ENCODE measurements at places on chromosomes 7 and 10.

- DNase-seq, result no peak
Measured at GRCh38 chr10:65394502-65395297, 1531.1 kb upstream of the LRRTM3 start.

DNA sequence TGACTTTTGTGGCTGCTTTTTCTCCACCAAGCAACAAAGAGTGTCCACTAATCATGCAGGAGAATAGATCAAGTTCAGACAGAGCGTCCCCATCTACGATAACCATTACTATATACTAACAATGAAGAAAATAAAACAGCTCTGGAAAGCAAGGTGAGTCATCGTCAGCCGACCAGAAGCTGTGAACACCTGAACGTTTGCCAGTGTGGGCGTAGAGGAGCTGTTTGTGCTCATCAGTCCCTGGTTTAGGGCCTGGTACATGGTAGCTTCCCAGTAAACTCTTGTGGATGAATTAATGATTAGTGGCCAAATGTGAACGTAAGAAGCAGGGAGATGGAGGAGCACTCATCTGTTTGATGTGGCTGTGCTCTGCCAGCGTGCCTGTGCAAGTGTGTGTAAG is 180.7 kb downstream of the EVX1 start:
- DNase-seq, result no peak

- no peak for DNase-seq
Measured at GRCh38 chr7:114062810-114063209, 144.0 kb upstream of the PPP1R3A start.

DNA sequence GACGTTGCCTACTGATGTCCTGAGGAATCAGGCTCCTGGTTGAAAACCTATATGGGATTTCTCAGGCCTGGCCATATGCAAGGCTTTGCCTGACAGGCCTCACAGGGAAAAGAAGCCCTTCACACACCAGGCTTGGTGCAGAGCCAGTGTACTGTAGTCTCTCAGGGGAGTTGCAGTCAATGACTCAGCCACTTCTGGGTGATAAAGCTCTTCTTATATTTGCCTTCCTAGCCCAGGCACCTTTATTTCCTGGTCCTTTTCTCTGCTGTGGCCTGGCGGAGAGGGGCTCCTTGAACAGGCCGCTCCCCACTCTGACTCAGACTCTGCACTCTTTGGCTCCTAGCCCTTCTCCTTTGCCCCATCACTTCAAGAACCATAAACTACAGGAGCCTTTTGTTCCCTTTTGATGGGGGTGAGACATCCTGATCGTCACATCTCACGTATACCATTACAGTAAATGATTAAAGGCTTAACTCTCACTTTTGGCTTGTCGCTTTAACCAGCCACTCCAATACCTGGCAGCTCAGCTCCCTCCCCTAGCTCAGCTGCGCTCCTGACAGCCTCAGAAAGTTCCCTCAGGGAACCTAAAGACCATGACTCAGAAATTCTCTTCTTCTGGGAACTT is 33.5 kb downstream of the DPY19L1 start:
- no peak for DNase-seq

GRCh38 chr10:1498746-1499358 is 238.5 kb downstream of the ADARB2 start:
- no peak for DNase-seq

GRCh38 chr10:33227489-33227888 is 107.0 kb downstream of the NRP1 start:
- no peak for DNase-seq

DNA sequence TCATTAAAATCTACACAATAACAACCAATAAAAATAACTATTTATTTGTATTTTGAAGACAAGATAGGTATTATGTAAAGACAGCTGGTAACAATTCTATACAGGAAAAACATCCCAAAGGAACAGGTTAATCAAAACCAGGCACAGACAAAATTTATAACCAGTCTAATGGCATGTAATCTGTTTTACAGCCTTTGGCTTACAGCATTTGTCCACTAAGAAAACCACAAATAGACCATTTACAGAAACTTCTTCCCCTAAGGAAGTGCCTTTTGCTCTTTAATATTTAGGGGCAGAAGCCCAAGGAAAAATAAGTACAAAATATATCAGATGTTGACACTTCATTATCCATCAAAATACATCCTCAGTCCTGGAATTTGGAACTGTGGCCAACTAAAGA is 65.0 kb downstream of the SVIL start:
- no peak for DNase-seq

GRCh38 chr10:110762109-110762848 is 109.4 kb upstream of the PDCD4 start:
- no peak for DNase-seq

- DNase-seq, result no peak
Measured at GRCh38 chr10:124197371-124198124, 104.2 kb upstream of the CHST15 start.

- DNase-seq, result no peak
Measured at GRCh38 chr7:82443036-82443546, 486 bp downstream of the CACNA2D1 start.

GRCh38 chr7:37665352-37666022 is 18.1 kb upstream of the GPR141 start:
- DNase-seq, result no peak

DNA sequence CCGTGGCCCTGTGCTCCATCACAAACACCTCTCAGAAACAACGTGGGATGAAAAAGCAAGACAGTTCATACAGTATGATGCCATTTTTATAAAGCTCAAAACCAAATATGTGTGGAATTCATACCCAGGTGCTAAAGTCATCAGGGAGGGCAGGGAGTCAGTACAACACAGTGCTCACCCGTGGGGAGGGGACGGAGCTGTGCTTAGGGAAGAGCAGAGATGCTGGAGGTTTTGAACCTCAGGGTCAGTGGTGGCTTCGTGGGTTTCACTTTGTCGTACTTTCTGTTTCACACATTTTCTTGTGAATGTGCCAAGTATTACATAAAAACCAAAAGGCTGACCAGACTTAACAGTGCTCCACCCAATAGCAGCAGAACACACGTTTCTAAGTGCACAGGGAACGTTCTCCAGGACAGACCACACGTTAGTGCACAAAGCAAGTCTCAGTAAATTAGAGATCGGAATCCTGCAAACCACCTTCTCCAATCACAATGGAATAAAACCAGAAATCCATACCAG is 21.2 kb downstream of the ZMIZ2 start:
- DNase-seq, result peak; percentile 30

- peak; percentile 79 for DNase-seq
Measured at GRCh38 chr7:33040803-33041516, 21.6 kb downstream of the NT5C3A start.

DNA sequence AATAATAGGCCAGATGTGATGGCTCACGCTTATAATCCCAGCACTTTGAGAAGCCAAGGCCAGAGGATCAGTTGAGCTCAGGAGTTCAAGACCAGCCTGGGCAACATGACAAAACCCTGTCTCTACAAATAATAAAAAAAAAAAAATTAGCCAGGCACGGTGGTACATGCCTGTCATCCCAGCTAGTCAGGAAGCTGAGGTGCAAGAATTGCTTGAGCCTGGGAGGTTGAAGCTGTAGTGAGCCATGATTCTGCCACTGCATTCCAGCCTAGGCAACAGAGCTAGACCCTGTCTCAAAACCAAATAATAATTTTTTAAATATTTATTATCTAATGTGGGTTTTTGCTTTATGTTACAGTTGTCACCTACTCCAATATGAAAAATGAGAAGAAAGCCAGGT is 178.9 kb downstream of the ADK start:
- no peak for DNase-seq

GRCh38 chr10:71339796-71340589 is 20.9 kb downstream of the SLC29A3 start:
- no peak for DNase-seq

DNA sequence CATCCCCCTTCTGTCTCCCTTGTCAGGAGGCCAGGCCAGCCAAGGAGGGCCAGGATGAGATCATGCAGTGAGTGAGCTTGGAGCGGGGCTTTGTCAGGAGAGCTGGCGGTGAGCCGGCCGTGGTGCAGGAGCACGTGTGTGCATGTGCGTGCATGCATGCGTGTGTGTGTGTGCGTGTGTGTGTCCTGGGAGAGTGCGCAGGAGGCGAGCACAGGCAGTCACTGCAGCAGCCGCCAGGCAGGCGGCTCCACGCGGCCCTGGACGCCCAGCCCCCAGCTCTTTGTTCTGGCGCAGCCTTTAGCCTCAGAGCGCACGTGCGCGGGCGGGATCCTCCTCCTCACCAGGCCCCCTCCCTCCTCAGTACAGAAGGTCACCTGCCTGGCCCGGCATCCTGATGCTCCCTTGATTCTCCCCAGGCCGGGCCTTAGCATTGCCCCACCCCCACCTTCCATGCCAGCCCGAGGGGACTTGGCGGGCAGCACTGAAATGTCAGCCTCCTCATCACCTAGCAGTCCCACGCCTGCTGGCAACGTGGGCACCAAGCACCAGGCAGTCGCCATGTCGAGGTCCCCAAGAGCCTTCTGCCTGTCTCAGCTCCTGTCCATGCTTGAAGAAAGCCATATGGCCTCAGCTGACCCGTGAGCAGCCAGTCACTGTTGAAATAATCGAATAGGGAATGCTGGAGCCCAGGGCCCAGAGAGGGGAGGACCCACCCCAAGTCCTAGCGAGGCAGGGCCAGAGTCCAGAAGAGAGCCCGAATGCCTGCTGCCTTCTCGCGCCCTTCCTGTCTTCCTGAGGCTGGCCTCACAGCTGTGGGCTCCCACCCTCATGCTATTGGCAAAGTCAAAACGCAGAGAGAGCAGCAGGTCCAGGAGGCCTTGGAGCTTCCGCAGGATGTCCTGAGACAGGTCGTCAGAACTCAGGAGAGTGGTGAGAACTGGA is 125.9 kb upstream of the PPIF start:
- no peak for DNase-seq

GRCh38 chr10:104262055-104262454 is 6.9 kb upstream of the GSTO2 start:
- DNase-seq, result no peak

Measured in CD4-positive, alpha-beta T cell treated with Interleukin-15 for 4 hours (primary cell).